ENCODE measurements at places on chromosomes 5 and 9.
A peak's percentile ranks its signal among the peaks of the same experiment; 100 is the strongest.

GRCh38 chr5:14880688-14881087 lies 9.1 kb upstream of the ANKH start:
- DNase-seq = no peak

GRCh38 chr9:68974431-68974830 lies 39.5 kb downstream of the PRKACG start:
- DNase-seq = no peak

- DNase-seq = no peak
Observed at GRCh38 chr9:5568868-5569267, 58.5 kb downstream of the PDCD1LG2 start.

- DNase-seq = no peak
Observed at GRCh38 chr5:141834331-141834730, 43.9 kb downstream of the PCDH1 start.

DNA sequence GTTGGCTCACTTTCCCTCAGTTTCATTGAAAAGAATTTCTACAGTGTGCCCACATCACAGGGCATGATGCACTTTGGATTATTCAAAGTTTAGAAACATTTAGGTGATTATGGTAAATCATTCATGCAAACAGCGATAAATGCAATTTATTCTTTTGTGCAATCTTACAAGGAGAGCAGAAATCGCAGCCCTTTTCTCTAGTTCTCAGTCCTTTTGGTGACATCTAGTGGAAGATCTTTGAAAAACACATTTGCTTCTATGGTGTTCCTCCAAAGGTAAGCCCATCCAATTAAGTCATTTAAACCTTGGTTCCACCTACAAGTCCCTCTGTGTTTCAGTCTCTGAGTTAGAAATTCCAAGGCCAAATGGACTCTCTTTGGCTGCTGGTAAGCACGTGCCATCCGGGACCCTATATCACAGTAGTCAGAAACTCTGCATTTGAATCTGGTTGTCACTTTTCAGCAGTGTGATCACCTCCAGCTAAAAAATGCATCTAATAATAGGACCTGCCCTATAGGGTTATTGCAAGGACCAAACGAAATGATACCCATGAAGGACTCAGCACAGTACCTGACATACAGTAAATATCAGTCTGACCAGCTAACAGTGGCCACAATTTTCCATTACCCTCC lies 66.4 kb downstream of the MACROH2A1 start:
- DNase-seq = no peak

GRCh38 chr5:137575847-137576246 lies 76.7 kb upstream of the SPOCK1 start:
- peak; percentile 35 for DNase-seq

DNA sequence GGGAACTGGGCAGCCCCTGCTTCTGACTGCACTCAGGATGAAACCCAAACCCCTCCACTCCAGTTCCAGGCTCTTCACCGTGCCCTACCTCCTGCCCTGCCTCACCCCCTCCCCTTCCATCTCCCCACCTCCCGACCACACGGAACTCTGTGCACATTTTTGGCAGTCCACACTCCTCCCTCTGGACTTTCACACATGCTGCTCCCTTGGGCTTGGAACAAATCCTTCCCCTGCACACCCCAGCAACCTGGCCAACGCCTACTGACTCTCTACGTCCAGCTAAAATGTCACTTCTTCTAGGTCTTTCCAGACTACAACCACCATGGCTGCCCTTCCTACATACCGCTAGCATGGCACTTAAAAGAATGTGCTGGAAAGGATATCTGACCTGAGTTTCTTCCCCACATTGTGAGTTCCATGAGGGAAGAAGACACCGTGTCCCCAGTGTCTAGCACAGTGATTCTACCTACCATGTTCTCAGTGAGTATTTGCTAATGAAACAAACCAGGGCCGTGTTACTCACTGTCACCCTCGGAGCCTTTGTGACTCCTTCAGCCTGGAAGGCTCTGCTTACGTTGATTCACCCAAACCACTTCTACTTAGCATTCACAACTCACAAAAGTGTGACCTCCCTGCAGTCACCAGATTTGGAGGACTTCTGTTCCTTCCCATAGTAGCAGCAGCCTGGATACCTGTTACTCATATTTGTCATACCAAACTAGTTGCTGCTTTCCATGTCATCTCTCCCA lies 18.7 kb downstream of the RETREG1 start:
- no peak for DNase-seq

DNA sequence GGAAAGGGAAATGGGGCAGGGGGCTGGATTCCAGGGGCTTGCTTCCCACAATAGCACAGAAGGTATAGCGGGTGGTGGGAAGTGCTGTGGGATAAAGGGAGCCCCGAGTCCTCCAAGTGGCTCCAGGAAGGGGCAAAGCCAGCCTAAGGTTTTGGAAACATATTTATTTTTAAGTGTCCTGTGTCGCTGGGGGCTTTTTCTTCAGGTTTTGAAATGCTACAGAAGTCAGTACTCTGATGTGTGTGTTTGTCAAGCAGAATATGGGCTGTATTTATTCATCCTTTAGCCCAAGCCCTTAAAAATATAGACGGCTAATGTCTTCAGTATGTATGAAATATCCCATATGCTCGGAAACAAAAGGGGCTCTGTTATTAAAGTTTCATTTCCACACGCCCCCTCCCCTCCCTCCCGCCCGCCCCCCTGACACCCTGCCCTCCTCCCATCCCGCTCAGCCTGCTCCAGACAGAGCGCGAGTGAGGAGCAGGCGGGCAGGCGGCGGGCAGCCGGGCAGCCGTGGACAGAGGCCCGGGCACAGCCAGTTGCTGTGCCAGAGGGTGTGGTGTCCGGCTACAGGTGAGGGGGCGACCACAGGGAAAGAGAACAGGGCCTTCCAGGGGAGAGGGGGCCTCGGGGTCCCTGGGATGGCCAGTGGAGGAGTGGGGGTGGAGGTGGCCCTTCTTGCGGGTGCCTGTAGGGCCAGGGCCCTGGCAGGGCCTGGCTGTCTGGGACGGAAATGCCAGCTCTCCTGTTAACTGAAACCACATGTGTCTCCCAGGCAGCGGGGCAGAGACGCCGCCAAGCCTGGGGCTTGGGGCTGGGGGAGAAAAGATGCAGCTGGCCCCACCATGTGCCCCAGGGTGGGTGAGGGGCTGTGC lies 39.6 kb upstream of the SYNPO start:
- DNase-seq = no peak

- no peak for DNase-seq
Observed at GRCh38 chr9:99140685-99141314, 35.9 kb downstream of the TGFBR1 start.

DNA sequence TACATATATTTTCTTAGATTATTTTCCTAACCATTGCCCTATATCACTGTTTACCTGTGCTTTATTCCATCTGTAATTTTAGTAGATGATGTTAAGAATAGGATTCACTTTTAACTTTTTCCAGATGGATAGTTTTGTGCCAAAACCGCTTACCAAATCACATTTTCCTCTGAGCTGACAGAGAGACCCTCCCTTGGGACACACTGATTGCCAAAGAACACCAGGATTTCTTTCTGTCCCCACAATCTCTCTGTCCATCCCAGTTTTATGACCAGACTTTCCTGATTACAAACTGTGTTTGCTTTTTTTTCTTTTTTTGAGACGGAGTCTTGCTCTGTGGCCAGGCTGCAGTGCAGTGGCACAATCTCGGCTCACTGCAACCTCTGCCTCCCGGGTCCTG lies 81.3 kb upstream of the SPATA31C2 start:
- DNase-seq = no peak

GRCh38 chr5:72123764-72124376 lies 16.6 kb downstream of the MAP1B start:
- no peak for DNase-seq

- no peak for DNase-seq
Observed at GRCh38 chr9:76203373-76203772, 190.9 kb downstream of the RFK start.

DNA sequence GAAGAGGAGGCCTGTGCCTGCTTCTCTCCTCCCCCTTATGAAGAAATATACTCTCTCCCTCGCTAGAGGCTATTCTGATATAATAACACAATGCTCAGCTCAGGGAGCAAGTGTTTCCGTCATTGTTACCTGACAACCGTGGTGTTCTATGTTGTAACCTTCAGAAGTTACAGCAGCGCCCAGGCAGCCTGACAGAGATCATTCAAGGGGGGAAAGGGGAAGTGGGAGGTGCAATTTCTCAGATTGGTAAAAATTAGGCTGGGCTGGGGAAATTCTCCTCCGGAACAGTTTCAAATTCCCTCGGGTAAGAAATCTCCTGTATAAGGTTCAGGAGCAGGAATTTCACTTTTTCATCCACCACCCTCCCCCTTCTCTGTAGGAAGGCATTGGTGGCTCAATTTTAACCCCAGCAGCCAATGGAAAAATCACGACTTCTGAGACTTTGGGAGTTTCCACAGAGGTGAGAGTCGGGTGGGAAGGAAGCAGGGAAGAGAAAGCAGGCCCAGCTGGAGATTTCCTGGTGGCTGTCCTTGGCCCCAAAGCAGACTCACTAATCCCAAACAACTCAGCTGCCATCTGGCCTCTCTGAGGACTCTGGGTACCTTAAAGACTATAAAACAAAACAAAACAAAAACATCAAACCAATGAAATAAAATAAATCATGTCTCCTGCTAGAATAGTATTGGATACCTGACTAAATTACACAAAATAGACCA lies 1.3 kb downstream of the TMEM174 start:
- no peak for DNase-seq

DNA sequence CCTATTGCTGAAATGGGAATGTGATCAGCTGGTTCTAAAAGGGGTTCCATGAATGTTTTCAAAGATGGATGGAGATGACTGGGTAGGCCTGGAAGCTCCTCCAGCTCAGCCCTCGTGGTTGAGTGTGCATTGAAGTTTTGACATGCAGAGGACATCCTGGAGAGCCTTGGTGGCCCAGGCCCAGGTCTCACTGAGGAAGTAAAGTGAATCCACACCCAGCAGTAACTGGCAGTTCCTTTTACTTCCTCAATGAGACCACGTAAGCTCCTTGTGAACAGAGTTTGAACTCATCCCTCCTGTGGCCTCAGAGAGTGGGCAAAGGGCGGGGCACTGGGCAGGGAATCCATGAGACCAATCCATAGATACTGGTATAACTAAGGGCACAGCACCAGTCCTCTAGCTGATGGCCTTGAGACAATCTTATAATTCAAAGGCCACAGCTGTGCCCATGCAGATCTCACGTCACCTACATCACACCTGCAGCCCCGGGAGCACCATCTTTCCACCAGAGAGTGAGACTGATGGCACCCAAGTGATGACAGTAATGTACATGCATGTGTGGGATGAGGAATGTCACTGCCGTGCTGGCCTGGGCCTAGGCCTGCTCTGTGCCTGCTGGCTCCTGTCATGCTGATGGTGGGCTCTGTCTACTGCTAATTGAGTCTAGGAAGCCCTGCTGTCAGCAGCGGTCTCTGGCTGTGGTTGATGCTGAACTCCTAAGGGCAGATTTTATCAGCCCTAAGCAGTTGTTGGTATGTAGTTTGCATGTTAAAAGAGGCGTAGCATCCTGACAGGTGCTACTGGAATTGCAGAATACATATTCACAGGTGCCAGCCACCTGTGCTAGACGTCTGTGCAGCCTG lies 257.8 kb downstream of the FSTL4 start:
- no peak for DNase-seq

GRCh38 chr5:612498-613424 lies 621 bp downstream of the CEP72 start:
- DNase-seq = no peak

- DNase-seq = no peak
Observed at GRCh38 chr5:122431298-122431697, 119.3 kb downstream of the SNCAIP start.

GRCh38 chr5:7391215-7391614 lies 4.7 kb upstream of the ADCY2 start:
- no peak for DNase-seq

DNA sequence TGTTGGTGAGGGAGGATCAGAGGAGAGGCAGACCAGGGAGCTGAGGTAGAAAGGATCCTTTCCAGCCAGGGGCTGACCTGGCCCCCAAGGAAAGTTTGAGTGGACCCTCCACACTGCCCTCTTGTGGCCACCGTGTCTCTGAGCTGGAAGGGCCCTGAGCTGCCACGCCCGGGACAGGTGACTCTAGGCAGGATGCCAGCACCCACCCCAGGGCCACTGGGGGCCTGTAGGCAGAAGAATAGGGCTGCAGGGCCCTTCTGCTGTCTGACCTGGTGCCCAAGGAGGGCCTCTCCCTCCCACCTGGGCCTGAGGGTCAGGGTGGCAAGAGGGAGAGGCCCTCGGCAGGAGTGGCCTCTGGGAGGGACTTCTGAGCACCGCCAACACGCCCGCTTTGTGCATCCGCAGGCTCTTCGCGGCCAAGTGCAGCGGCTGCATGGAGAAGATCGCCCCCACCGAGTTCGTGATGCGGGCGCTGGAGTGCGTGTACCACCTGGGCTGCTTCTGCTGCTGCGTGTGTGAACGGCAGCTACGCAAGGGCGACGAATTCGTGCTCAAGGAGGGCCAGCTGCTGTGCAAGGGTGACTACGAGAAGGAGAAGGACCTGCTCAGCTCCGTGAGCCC lies 76.8 kb downstream of the LMX1B start:
- no peak for DNase-seq

DNA sequence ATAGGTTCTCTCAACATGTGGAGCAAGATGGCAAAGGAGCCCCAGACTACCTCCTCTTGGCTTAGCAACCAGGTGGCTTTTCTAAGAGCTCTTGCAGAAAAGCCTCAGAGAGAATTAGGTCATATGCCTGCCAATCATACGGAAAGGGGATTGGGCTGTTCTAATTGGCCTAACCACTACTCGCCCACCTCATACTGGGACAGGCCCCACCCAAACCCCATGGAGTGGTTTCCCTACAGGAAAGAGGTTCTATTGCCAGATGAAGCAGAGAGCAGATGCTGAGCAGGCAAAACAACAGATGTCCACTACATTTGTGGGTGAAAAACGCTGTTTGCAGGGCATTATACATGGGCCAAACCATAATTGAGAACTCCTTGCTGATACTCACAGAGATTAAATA lies 29.0 kb downstream of the ABLIM3 start:
- DNase-seq = no peak

DNA sequence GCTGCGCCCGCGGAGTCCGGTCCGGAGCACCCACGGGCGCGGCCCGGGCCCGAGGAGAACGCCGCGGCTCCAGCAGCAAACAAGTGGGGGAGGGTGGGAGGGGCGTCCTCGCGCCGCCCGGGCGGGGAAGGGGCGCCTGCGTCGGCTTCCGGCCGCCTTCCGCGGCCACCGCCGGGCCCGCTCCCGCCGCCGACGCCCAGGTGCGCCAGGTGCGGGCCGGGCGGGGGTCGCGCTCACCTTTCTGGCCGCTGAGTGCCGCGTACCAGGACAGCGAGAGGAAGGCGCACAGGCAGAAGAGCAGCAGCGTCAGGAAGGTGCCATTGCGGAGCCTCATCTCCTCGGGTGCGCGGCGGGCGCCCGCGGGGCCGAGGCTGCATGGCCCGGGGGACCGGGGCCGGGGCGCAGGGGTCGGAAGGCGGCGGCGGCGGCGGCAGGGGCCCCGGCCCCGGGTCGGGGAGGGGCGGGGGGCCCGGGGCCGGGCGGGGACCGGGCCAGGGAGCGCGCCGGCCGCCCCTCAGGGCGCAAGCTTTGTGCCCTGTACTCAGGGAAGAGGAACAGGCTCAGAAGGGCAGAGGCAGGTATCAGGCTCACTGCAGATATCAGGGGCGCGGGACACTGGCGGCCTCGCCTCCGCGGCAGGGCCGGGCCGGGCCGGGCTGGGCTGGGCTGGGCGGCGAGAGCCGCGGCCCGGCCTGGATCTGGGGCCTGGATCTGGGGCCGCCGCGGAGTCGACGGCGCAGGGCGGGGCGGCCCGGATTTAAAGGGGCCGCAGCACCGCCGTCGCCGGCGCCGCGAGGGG lies at the start of gene MGAT4B:
MGAT4B (minus strand) TSS at position 617 of the 799 bp plus-strand sequence; CDS start at position 334, 283 bp downstream.
- DNase-seq = peak; percentile 44
